WERI-Rb-1 (cell line): ENCODE measurements at places on chromosomes 2 and 18.

DNA sequence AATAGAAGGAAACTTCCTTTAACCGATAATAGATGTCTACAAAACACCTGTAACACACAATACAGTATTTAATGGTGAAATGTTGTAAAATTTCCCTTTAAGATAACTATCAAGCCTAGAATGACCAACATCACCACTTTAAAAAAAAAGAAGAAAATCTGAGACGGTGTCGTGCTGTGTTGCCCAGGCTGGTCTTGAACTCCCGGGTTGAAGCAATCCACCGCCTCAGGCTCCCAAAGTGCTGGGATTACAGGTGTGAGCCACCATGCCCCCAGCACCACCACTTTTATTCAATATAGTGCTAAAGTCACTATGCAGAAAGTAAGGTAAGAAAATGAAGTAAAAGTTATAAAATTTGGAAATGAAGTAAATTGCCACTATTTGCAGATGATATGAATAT is 96.9 kb downstream of the MYOM1 start:
- DNase-seq = no peak

- no peak for DNase-seq
Measured at GRCh38 chr2:239122421-239123110, 274.7 kb downstream of the TWIST2 start.

GRCh38 chr2:103805746-103806145 is 1043.9 kb downstream of the TMEM182 start:
- DNase-seq = no peak

DNA sequence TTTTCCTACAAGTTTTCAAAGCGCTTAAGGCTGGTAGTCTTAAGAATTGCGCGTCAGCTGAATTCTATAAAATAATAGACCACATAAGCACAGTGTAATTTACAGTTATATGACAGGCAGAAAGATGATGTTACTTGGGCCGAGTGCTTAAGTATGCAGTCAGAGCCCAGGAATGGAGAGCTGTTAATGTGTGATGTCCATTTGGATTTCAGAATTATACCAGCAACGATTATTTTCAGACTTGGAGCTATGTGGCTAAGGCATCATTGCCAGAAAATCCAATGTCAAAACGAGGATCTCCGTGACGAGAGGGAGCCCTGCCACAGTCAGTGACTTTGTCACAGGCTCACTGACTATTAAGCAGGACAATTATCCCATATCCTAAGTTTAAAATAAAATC is 3.4 kb downstream of the KLF7 start:
- no peak for DNase-seq

GRCh38 chr2:25651066-25651465 is 22.3 kb downstream of the DTNB start:
- DNase-seq = no peak

DNA sequence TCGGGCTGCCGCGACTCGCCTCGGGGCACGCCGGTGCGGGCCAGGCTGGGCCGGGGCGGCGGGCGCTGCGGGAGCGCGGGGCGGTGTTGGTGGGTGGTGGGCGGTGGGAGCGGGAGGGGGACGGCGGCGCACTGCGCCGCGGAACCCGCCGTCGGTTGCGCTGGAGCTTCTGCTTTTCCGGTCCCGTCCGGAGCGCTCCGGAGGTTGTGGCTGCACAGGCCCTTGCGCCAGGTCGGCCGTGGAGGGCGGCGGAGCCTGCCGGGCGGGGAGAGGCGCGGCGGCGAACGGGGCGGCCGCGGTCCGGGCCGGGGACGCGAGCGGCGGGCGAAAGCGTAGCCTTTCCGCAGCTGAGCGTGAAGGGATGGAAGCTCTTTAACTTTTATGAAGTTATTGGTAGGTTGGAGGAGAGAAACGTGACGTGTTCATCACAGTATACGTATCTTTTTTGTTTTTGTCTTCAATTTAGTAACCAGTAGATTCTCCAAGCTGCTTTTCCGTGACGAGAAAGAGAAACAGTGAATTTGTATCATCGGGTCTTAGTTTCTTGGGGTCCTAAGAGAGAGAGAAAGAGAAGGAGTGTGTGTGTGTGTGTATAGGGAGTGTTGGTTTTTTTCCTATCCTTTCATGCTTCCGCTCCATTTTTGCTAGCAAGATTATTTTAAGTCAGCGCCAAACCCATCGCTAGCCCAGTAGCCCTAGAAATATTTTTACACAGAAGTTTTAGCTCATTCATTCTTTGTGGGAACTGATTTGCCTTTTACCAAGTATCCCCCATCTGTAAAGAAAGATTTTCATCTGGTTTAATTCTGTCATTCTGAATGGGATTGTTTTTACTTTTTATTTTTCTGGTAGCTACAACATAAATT is 535 bp downstream of the ATG4B start:
- no peak for DNase-seq

DNA sequence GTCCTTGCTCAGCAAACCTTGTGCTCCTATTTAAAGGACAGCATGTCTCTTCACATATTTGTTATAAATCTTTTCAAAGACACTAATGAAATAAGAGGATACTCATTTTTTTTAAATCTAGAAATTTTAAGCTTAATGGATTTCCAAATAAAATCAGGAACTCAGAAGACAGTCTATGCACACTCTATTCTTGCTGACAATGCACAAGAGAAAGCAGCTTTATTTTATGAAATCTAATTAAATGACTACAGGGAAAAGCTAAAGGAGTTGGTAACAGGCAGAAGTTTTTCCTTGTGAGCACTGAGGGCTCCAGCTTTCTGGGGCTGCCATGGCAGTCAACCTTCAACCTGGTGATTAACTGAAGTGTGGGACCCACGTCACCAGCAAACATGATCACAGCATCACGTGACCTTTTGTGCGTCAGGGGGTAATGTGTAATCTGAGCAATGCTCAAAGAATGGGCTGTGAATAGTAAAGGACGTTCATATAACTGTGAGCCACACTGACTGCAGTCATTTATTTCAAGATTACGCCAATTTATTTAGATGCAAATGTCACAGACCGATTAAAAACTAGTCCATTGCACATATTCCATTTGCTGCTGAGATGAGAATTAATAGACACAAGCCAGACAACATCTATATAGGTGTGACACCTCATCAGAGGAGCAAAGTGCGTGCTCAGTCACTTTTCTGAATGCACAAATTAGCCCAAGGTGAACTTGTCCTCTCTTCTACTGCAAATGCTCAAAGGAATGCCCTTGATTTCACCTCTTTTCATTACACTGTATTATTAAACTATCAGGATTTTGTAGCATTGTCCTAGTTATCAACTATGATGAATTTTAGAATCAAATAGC is 11.6 kb upstream of the DNER start:
- DNase-seq = no peak

GRCh38 chr2:28342081-28342967 is 50.3 kb upstream of the FOSL2 start:
- DNase-seq = no peak

- no peak for DNase-seq
Measured at GRCh38 chr2:167874812-167875211, 372.6 kb downstream of the STK39 start.
